HFFc6 (cell line): ENCODE measurements at places on chromosomes 5 and 9. TPM values are rescaled to one million over a fixed set of nuclear protein-coding genes. Genes with fewer than 3 reads are reported as not detected.

- DNase-seq, result no peak
These were observed 28.3 kb downstream of the CCDC69 start for GRCh38 chr5:151195622-151196021.

DNA sequence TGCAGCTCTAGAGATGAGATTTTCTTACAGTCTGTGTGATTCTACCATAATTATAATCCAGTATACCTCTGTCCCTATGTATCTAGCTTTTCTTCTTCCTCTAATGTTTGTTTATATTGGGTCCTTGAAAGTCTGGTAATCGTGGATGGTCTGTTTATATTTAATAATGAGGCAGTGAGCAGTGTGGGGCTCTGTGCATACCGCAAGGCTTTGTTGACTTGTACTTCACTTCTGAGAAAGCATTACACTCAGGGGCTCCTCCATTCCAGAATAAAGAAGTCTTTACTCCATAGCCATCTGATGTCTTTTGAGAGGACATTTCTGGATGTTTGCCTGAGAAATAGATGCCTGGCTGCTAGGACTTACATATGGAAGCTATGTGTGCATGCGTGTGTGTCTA, 4.5 kb upstream of the MPDZ start:
- DNase-seq, result no peak

Gene C8G
- total RNA-seq, result 1.1 TPM in 2 of 3 replicates, not detected in the other

Gene DPP7
- 49.1 to 94.1 TPM (median 84.4 TPM) in 3 replicates for total RNA-seq

GRCh38 chr9:82665324-82665723, 397.6 kb downstream of the RASEF start:
- DNase-seq, result no peak

DNA sequence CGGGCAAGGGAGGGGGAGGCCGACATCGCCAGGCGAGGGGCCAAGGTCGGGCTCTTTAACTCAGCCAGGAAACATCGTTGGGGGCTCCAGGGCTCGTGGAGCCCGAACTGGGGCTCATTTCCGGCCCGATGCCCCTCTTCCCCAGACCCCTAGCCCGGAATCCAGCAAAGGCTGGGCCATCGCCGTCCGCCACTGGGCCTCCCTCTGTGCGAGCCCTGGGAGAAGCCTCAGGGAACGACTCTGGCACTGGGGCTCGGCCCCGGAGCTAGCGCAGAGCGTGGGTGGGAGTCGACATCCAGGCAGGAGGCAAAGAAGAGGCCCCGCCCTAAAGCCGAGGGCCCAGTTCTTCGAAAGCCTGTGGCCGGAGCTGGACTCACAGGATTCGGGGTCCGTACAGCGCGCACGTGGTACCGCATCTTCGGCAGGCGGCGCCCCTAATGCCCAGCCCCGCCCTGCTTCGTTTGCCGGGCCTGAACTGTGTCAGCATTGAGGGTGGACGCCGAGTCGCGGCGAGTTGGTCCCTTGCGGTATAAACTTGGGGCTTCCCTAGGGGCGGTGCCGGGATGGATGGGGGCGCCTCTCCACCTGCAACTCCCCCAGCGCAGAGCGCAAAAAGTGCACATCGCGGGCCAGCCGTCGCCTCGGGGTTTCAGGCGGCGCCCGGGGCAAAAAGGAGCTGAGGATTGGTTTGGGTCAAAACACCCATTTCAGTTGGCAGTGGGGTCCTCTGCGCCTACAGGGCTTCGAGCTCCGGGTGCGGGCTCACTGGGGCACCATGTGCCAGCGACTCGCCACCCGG, 3.6 kb upstream of the PAX5 start:
- DNase-seq, result no peak

Gene NUTM2F
- total RNA-seq, result not detected in 3 replicates

- DNase-seq, result no peak
These were observed 71.4 kb downstream of the TTC39B start for GRCh38 chr9:15235658-15236057.

DNA sequence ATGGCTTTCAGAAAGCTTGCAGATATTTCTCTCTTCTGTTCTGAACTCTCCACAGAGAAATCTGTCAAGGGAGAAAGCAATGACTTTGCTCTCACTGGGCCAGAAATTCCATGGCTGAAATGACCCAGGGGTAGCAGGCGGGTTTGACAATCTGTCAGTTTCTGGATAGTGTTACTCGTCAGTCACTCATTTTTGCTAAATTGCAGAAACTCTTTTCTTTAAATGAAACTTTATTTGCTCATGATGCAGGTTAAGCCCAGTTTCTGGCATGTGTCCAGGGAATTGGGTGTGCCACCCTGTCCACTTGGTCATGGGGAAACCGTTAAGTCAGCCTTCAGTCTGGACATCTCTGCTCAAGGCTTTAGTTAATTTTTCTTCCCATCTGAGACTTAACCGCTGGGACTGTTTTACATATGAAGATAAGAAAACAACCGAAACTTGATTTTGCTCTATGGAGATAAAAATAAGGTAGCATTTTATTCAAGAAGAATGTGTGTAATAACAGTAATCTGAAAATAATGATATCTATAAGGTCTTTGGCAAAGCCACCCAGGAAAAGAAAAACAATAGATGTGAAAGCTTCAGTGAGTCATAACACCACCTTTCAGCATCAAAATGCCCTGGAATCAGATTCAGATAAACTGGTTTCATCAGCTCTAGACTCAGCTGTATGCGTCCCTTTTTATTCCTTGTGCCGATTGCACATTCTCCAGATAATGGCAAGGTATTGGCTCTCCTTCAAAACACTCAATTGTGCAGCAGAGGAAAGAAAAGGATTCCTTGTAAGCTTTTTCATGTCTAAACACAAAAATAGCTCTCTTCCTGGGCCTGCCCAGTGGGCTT, 308.3 kb downstream of the ZSWIM6 start:
- no peak for DNase-seq

Gene MCC
- total RNA-seq, result 2.5 to 5.2 TPM (median 3.7 TPM) in 3 replicates

DNA sequence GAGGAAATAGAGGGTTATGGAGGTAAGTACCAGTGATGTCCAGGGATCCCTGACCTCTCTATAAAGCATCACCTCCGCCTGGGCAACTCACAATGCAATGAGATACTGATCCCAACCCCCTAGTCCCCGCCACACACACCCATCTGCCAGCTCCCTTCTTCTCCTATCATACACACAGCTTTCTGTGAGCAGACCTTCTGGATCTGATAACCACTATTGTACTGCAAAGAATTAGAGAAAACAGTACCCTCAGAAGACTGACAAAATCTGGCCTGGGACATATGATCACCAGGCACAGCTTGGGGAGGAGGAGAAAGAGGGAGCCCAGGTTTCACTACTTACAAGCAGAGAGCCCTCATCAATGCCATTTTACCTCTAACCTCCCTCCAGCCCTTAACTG, 249.0 kb downstream of the SEC61B start:
- DNase-seq, result no peak

GRCh38 chr9:116499986-116500871, 186.9 kb upstream of the TRIM32 start:
- DNase-seq, result peak; percentile 46

GRCh38 chr5:94376672-94377345, 241.6 kb downstream of the KIAA0825 start:
- no peak for DNase-seq

GRCh38 chr5:138724470-138725146, 28.6 kb upstream of the CTNNA1 start:
- DNase-seq, result no peak

DNA sequence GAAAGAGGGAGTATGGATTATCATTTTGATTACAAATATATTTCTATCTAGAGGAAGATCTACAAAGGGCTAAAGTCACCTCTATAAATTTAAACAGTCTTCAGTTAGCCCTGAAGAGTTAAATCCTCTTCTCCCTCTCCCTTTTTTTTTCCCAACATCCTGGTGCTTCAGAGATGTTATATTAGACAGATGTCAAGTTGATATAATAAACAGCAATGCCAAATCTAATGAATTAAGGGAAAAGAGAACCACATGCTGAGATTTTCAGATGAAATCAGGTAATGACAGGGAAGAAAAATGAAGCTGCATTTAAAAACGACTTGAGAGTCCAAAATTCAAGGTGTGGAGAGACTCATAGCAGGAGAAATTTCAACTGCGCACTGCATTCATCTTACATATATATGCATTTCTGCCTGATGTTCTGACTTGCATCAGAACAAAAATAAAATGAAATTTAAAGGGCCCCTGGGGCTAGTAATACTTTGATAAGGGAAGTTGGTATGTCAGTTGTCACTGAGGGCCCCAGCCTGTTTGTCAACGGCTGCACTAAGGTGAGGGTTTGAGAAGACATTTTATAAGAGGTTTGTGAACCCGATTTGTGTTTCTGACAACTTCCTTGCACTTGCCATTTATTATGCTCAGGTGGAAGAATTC, 338.9 kb upstream of the PANK3 start:
- DNase-seq, result no peak

- DNase-seq, result no peak
These were observed 13.6 kb upstream of the HAVCR1 start for GRCh38 chr5:157072508-157072907.

DNA sequence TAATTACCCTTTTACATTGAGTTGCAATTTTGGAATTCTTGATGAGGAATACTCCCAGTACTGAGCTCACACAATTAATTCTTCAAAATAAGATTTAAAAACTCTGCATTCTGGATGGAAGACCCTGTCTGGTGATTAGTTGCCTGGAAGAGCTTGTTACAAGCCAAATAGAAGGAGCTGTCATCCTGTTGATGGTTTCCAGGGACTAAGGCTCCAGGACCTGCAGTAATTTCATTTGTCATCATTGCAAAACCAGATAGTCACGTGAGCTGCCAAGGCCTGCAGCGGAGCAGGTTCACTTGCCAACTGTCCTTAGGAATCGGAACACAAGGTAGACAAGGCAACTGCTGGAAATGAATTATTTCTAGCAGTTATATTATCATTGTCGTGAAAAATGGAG, 597.7 kb downstream of the CCDC171 start:
- DNase-seq, result no peak

- no peak for DNase-seq
These were observed 145.5 kb downstream of the APBA1 start for GRCh38 chr9:69526699-69527098.
